Activated B cell treated with CpG ODN at 0.5 μM for 24 hours (primary cell): ENCODE measurements at places on chromosomes 4 and X.

DNA sequence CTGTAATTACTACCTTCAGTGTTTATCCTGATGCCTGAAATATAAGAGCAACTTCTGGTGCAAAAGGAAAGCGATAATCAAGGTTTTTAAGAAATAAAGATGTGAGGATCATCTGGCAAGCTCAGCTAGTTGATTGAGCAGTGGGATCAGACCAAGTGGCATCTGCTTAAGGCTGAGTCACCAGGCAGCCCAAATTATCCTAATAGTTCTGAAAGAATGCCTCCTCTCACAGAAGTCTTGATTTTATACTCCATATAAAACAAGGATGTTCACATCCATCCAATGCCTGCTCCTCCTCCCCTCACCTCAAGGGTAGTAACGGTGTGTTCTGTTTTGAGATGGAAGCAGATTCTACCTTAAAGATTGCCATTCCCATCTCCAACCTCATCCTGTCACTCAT lies 134.5 kb upstream of the RASGEF1B start:
- no peak for DNase-seq

GRCh38 chr4:55458164-55458563 lies 62.4 kb downstream of the TMEM165 start:
- DNase-seq = no peak

GRCh38 chr4:137664416-137664815 lies 132.1 kb upstream of the PCDH18 start:
- DNase-seq = no peak

DNA sequence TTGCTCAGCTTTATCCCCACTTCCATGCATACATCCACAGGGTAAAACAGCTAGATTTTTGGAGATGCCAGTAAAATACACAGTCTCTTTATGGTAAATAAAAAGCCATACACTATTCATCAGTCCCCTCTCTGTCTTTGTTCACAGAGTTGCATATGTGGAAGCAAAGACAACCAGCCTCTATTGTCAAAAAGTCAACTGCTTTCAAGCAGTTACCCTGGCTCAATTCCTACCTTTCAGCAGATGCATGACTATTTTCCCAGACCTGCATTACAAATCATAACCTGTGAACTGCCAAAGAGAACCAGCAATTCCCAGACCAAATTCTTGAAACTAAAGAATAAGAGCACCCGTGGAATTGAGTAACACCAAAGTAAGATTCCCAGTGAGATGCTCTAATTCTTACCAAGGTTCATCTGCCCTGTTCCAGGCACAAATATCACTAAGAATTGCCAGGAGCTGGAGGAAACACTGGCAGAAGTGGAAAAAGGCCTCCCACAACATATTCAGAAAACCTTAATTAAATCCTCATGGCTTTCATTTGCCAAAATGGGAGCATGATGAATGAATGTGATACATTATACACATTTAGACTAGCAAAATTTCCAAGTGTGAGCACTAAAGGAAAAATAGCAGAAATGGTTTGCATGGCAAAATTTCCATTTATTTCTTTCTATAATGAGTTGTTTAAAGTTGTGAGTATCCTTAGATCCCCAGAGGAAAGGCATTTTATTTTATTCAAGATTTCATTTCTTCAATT lies 391.2 kb upstream of the ADGRL3 start:
- no peak for DNase-seq

- no peak for DNase-seq
These were observed 175.3 kb downstream of the QDPR start for GRCh38 chr4:17336524-17336961.

GRCh38 chr4:156197216-156197615 lies 243.6 kb upstream of the CTSO start:
- DNase-seq = no peak

GRCh38 chr4:152352215-152352614 lies 183.7 kb downstream of the FBXW7 start:
- DNase-seq = no peak

DNA sequence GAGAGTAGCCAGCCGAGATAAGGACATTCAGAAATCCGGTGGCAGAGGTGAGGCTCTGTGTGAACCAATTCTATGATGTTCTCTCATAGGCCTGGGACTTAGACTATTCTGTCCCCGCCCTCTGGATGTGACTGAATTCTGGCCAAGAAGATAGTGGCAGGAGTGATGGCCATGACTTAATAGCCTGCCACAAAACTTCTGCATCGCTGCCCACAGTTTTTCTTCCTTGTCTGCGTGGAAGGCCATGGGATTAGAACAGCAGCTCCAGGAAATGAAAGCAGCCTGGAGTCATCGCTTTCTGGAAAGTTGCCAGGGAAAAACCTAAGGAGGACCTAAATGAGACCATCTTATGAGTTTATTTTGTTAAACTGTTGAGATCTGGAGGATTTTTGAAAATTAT lies 134.7 kb downstream of the F11 start:
- no peak for DNase-seq

DNA sequence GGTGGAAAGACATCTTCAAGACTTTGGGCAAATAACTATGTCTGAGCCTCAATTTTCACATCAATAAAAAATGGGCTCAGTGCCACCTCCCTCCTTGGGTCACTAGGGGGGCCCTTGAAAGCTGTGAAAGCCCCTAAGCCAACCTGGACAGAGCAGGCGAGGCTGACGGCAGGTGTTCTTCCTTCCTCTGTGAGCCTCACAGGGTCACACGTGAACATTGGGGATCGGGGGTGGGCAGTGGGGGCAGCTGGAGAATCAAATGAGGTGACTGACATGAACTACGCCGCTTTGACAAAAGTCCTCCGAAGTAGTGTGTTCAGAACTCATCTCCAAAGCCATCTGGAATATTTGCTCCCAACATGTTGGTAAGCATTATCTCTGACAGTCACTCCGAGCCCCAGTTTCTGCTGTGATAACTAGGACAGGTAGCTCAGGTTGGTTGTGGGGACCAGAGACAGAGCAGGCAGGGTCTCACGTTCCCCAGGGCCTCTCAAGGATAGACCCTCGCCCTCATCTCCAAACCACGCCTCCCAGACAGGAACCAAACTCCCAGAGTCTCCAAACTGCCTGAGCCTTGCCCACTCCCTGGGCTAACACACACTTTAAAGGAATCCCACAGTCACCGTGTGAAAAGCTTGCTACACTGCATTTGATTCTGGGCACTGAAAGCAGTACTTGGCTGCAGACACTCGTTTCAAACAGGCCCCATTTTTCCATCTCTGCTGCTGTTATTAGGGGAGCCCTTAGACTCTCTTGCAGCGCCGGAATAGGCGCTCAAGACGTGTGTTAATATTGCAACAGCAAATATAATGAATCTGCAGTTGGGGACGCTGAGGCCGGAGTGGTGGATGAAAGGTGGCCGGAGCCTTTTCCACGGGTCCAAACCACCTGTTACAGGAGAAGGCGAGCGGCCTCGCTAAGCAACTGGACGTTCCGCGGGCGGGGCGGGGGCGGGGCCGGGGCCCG lies 717 bp upstream of the WFS1 start:
- DNase-seq = no peak

- DNase-seq = no peak
These were observed 31.9 kb downstream of the DTHD1 start for GRCh38 chr4:36313301-36313700.

DNA sequence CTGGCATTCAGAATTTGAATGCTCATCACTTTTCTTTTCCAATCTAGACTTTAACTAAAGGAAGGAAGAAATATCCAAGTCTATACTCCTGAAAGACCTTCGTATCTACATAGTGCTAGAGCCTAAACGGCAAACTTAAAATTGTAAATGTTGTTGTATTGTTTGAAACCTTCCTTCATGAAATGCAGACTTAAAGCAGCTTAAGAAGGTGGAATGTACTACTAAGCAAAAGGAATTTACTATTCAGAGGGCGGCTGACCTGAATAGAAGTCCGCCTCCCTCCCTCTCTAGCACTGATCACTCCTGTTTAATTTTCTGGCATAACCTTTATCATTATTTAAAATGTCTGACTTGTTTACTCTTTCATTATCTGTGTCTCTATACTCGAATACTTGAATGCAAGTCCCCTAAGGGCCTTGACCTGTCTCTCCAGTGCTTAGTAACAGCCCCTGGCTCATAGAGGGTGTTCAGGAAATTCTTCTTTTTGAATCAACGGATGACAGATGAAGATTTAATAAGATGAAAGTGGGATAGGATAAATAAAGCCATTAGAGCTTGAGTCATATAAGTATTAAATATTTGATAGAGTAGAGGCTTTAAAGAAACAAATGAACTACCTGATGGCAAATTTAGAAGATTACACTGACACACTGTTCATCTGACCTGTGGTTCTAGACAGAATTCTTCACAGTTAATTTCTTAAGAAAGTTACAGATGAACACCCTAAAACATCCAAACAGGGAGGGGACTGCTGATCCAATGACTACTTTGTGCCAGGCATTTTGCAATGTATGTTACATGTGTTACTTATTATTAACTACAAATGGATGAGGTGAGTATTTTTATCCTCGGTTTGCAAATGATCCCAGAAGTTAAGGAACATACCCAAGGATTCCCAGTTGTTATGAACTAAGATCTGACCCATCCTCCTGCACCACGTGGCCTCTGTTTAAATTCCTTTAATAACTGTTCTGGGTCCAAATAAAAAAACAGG lies 20.2 kb upstream of the RBPJ start:
- no peak for DNase-seq

- DNase-seq = no peak
These were observed 206.3 kb upstream of the ANXA3 start for GRCh38 chr4:78345237-78345636.

DNA sequence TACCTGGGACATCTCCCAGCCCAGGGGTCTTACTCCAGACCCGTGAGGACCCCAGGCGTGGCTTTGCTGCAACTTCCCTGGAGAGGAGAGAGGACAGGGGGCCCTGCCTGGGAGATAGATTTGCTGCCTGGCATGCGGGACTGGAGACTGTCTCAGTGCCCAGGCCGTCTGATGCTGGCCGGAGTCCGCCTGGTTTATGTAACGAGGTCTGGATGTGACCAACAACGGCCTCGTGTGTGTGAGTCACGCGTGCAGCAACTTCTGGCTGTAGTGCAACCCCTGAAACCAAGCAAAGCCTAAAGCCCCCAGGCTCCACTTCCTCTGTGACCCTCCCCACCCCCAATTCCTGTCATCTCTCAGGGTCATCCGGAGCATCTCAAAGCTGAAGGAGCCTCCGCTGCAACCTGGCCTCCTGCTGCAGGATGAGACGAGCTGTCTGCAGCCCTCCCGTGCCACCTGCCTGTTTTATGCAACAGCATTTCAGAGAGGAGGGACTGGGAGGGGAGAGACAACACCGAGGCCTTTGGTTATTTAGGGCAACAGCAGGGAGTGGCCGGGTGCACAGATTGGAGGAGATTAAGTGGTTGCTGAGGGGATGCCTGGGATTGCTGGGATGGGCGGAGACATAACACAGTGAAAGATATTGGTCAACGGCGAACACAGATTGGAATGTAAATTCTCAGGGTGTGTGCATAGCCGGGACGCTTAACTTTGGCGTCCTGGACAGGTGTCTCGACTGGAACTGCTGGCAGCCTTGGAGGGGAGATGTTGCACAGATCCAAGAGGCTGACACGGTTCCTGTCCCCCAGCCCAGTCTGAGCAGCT lies 16.0 kb downstream of the XG start:
- no peak for DNase-seq

- no peak for DNase-seq
These were observed 59.0 kb upstream of the C1QTNF7 start for GRCh38 chr4:15368856-15369255.

GRCh38 chr4:6493658-6494304 lies 21.4 kb upstream of the PPP2R2C start:
- no peak for DNase-seq

DNA sequence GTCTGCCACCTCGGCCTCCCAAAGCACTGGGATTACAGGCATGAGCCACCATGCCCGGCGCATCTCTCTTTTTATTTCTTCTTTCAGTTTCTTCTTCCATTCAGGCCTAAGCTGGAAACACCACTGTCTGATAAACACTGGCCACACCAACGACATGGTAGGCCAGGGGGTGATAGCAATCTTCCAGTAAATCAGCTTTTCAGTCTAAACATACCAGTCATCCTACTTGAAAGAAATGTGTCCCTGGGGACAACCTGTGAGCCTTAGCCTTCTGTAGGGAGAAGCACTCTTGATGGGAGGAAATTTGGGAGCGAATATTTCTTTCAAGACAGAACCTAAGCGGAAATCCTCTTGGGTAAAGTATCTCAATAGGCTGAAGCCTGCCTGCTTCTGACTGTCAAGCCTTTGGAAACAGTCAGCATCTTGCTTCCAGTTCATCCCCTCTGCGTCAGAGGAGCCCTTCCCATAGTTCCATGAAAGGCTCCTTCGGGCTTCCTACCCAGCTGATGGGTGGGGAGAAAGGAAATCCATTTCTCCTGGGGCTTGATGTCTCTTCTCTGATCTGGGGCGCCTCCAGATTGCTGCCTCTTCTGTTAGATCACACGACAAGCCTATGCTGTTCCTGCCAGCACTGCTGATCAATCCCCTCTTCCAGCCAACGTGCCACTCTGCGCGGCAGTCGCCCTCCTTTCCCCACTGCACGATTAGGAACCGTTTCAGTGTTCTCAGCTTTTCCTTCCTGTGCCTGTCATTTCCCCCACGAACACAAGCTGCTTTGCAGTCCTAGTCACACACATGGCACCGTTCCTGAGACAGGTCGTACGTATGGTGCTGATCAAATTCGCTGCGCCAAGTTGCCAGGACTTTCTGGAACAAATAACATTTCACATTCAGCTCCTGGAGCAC lies 49.5 kb upstream of the CBR4 start:
- DNase-seq = no peak

GRCh38 chrX:97524340-97524739 lies 640.6 kb downstream of the RPA4 start:
- no peak for DNase-seq

GRCh38 chrX:119760026-119760877 lies 1.9 kb downstream of the SOWAHD start:
- no peak for DNase-seq

DNA sequence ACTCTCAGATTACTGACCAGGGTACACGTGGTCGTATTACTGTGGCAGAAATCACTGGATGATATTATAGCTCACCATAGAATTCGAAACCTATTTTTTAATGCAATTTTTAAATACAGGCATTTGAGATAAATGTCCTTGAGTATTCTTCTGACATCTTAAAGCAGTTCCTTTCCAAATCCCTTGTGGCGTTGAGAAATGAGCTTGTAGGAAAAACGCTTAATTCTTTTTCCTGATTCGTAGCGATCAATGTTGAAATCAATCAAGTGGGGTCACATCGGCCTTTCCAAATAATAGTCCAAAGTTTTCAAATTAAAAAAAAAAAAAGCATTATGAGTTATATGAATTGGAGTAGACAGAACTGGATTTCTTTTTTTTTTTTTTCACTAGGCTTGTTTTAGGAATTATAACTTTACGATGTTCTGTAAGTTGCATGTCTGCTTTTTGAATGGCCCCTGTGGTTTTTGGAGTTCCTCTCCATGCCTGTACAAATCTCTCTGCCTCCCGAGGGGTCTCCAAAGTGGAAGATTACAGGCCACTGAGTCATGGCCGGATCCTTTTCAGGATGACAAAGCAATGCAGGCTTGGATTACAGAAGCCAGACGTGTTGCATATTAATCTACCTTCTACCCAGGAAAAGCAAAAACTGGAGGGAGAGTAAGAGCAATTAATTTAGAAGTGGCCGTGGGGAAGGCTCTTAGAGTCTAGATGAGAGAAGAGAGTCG lies 226.1 kb downstream of the SHOX start:
- DNase-seq = no peak
